ENCODE measurements at places on chromosomes 2 and 18. TPM values are rescaled to one million over a fixed set of nuclear protein-coding genes. Genes with fewer than 3 reads are reported as not detected.

Gene DAW1
- total RNA-seq: not detected

Gene PAX3
- not detected for total RNA-seq

Gene UGT1A5
- not detected for total RNA-seq

Gene ABI2
- 28.5 TPM for total RNA-seq

Gene MFSD2B
- total RNA-seq: 0.34 TPM

Gene TSPYL6
- total RNA-seq: not detected
